ENCODE measurements at places on chromosomes 6 and 20.

DNA sequence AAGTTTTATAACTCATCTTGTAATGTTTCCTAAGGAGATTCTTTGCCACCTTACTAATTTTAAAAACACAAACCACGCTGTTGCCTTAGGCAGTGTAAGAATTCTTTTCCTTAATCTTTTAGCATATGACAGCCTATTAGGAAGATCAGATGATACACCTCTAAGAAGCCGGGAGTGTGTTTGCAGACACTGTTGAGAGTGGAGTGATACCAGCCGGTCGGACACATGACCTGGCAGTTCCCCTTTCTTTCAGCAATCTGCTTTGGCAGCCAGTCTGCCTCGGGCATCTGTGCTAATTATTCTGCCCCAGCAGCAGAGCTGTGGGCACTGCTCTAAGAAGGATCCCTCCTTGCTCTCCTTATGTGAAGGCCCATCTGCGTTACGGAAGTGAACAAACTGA is 50.9 kb downstream of the PLCB4 start:
- DNase-seq, result no peak

GRCh38 chr6:13992417-13993055 is 67.8 kb downstream of the RNF182 start:
- DNase-seq, result no peak

- peak; percentile 42 for DNase-seq
These were observed 176.7 kb downstream of the HACE1 start for GRCh38 chr6:104682722-104683643.

DNA sequence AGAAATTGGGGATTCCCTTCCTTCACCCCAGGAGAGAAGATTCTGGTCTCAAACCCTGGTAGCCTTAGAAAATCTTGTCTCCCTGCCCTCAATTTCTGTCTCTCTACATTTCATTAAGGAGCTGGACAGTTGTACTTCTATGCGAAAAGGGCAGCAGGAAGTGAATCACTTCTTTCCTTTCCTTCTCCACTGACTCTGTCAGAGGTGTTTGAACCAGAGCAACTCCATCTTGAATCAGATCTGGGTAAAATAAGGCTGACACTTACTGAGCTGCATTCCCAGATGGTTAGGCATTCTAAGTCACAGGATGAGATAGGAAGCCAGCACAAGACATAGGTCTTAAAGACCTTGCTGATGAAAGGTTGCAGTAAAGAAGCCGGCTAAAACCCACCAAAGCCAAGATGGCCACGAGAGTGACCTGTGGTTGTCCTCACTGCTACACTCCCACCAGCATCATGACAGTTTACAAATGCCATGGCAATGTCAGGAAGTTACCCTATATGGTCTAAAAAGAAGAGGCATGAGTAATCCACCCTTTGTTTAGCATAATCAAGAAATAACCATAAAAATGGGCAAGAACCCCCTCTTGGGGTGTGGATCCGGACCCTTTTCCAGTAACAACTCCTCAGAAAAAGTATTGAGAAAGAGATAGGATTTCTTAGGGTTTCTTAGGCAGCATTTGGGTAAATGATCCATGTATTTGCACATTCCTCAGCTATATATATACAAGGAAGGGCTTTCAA is 95.8 kb upstream of the PLCB4 start:
- no peak for DNase-seq

GRCh38 chr6:95686895-95687294 is 109.6 kb downstream of the MANEA start:
- no peak for DNase-seq

- DNase-seq, result no peak
These were observed 8.4 kb upstream of the BIRC7 start for GRCh38 chr20:63227260-63227659.

DNA sequence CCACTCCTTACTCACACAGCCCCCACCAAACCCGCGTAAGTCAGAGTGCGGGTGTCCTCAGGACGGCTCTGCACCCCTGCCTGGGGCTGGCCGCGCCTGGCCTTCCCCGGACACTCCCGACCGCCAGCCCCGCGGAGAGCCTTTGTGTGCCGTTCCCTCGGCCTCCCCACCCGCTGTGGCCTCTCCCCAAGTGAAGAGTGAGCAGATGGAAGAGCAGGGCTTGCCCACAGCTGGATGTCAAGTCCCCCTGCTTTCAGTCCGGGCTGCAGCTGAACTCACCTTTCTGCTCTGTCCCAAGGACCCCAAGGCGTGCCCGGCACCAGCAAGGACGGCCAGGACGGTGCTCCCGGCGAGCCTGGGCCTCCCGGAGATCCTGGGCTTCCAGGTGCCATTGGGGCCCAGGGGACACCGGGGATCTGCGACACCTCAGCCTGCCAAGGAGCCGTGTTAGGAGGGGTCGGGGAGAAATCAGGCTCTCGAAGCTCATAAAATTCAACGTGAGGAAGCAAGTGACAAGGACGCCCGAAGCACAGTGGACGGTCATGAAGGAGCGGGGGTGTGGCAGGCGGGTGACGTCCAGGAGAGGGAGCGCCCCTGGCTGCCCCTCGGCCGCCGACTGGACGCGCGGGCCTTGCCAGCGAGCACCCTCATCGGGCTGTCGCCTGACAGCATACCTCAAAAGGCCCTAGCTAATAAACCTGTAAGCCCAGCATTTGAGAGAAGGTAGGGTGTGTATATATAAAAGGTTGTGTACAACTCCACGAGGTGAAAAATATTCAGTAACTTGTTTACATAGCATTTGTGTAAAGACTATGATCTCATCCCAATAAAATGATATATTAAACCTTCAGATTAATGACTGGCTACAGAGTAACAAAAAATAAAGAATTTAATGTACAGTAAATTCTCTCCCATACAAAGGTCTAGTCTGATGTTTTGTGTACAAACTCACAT is 21.1 kb downstream of the TCFL5 start:
- no peak for DNase-seq

- DNase-seq, result no peak
These were observed 11.0 kb downstream of the OTOR start for GRCh38 chr20:16759181-16759563.

DNA sequence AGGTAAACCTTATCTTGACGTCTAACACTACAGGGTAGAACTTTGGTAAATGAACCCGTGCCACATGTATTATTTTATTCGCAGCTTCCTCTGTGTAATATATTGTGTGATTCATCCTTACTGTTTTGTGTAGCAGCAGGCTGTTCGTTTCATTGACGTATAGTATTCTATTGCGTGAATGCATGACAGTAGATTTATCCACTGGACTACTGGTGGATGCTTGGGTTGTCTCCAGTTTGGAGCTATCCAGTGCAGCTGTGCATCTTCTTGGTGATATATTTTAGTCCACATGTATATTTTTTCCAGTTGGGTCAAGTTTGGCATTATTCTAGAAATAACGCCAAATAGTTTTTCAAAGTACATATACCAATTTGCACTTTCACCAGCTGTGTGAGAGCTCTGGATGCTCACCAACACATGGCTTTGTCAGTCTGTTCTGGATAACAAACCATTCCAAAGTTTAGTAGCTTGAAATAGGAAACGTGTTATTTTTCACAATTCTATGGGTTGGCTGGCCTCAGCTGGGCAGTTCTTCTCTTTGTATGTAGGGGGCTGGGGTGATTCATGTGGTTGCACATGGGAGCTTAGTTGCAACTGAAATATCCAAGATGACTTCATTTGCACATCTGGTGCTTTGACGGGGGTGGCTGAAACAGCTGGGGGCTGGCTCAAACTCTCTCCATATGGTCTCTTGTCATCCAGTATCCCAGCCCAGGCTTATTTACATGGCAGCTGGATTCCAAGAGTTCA is 9.3 kb downstream of the ECT2L start:
- no peak for DNase-seq

DNA sequence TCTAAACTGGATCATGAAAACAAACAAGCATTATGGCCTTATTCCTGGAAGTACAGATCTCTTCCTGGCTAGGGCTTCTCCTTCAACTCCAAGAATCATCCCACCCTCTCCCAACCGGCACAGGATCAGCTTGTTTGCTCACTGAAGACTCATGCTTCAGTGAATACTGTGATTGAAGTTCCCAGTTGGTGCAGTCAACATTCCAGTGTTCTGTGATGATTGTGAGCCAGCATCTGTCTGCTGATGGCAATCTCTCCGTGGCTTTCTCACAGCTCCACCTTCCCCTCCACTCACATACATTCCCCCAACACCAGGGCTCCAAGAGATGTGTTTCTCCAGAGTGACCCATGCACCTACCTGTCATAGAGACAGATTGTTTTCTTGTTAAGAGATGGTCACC is 421.3 kb upstream of the BTBD3 start:
- no peak for DNase-seq

DNA sequence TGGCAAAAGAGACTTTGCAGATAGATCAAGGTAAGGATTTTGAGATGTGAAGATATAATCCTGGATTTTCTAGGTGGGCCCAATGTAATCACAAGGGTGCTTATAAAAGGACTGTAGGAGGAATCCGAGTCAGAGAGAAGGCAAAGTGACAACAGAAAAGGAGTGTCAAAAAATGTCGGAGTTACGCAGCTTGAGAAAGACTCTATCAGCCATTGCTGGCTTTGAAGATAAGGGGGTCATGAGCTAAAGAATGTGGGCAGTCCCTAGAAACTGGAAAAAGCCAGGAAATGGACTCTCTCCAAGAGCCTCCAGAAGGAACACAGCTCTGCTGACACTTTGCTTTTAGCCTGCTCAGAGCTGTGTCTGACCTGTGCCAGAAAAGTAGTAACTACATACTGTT is 8.7 kb upstream of the RWDD1 start:
- no peak for DNase-seq

GRCh38 chr6:147974376-147974775 is 368.3 kb upstream of the SASH1 start:
- DNase-seq, result no peak

DNA sequence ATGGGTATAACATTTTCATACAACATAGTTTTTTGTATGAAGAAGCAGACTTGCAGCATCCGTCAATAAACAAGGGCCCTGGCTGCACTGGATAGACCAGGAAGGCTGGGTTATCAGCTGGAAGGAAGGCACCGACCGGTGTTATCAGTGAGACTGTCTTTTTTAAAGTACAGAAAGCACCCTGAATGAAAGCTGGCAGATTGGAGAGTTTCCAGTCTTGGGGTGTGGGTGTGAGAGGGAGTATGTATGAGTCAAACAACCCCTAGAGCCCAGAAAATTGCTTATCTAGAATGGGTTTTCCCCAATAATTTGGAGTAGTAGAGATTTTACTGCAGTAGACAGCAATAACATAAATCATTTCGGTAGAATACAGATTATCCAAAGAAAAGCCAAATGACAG is 42.4 kb downstream of the TXLNB start:
- no peak for DNase-seq

DNA sequence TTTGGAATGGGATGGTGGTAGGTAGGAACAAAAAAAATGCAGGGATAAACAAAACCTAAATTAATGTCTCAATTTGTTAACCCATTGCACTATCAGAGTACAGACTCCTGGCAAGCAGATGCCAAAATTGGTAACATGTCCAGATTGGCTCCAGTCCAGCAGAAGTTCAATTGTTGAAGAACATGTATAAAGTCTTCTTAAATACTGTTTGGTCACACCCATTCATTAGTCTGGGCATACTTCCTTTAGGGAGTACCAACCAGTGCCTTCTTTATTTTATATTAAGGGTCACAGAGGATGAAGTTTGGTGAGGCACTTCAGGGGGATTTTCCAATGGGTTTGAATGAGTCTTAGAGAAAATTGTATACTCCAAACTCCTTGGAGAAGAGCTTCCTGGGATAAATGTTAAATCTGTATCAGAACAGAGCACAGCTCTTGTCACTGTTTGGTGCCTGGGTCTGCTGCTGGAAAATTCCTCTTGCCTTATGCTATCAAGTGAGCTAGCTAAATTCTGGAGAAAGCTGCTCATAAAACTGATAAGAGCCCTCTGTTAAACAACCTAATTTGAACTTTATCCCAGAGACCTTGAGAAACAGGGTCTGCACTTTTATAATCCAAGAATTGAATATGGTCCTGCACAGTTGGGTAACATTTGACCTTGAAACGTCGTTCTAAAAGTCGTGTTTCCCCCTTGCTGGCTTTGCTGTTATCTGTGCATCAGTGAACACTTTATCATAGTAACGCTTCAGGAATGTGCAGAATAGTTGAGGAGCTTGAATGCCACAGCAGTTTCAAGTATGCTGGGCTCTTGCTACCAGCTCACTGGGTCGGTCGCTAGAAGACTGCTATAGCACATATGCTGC is 334.1 kb upstream of the CITED2 start:
- DNase-seq, result no peak

- DNase-seq, result no peak
These were observed 6.0 kb downstream of the PCMT1 start for GRCh38 chr6:149755300-149756260.

- DNase-seq, result no peak
These were observed 477.3 kb downstream of the PREX1 start for GRCh38 chr20:48350313-48350988.

DNA sequence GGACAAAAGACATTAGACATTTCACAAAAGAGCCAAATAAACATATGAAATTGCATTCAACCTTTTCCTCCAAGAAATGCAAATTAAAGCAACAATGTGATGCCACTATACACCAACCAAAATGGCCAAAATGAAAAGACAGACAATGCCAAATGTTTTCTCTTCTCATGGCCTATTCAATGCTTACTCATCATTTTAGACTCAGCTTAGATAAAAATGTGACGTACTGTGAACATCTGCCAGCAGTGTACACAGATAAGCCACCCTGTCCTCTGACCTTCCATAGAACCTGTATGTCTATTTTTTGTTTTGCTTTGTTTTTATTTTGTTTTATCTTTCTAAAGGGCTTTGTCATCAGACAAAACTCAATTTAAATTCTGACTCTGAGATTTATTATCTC is 385.2 kb downstream of the FRK start:
- no peak for DNase-seq

- DNase-seq, result no peak
These were observed 161.9 kb downstream of the PAX1 start for GRCh38 chr20:21867353-21867752.
